ENCODE measurements at places on chromosomes 5 and 9. TPM values are rescaled to one million over a fixed set of nuclear protein-coding genes. Genes with fewer than 3 reads are reported as not detected.
A peak's percentile ranks its signal among the peaks of the same experiment; 100 is the strongest.

DNA sequence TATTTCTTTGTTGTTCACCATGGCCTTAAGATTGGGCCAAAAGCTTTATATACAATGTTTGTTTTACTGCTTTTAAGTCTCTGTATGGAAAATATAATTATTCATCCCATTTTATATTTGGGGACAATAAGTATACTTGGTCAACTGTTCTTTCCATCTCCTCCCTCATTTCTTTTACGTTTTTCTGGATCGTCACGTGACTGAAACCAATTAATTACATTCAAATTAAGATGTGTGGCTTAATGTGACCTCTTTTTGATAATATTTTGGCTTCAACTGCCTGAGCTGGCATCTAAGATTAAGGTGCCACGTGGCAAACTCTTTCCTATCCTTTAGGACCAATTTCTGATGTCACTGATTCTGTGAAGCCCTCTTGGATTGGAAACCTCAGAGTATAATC lies 250.1 kb upstream of the SGCD start:
- H3K36me3 ChIP-seq, result no peaks in the 10 kb centered on the region
- H3K4me3 ChIP-seq, result no peak overlapping the region
- H3K27me3 ChIP-seq, result no peaks in the 10 kb centered on the region
- no peaks in the 10 kb centered on the region for H3K4me1 ChIP-seq
- H3K27ac ChIP-seq, result no peak overlapping the region

- H3K4me3 ChIP-seq, result no peak overlapping the region
- no peak for DNase-seq
- no peaks in the 10 kb centered on the region for H3K27me3 ChIP-seq
Observed at GRCh38 chr9:72494051-72494450, 27.4 kb upstream of the TMC1 start.

- H3K27me3 ChIP-seq, result no peaks in the 10 kb centered on the region
- H3K4me3 ChIP-seq, result no peak overlapping the region
- H3K27ac ChIP-seq, result no peak overlapping the region
- H3K4me1 ChIP-seq, result no peaks in the 10 kb centered on the region
- H3K36me3 ChIP-seq, result no peaks in the 10 kb centered on the region
Observed at GRCh38 chr5:2466966-2467365, 284.5 kb downstream of the IRX2 start.

GRCh38 chr9:98129451-98129881 lies 10.4 kb upstream of the TRIM14 start:
- H3K4me1 ChIP-seq, result peaks cover 14% of the 10 kb centered on the region
- peak overlapping the region; percentile 90 for H3K27ac ChIP-seq
- H3K27me3 ChIP-seq, result no peaks in the 10 kb centered on the region
- H3K4me3 ChIP-seq, result no peak overlapping the region

DNA sequence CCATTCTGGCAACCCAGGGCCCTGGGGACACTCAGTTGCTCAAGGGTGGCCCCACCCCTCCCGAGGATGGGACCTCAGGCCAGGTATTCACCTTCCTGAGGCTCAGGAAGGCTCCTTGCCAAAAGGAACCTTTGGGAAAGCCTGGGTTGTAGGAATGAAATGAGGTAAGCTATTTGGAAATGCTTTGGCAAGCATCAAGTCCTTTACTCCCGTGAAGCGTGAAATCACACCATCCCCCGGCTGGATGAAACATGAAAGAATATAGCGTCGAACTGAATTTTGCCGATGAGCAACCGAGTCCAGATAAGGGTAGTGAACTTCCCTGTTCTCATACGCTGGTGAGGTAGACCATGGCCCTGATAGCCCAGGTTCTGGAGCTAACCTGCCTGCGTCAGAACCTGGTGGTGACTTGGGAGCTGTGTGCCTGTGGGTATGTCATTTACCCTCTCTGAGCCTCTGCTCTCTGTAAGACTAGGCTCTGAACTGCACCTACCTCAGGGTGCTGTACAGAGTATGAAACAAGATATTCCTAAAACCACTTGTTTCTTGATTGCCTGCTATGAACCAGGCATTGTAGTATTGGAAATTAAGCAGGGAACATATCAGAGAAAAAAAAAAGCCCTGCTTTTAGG lies 105.3 kb upstream of the BOD1 start:
- H3K27ac ChIP-seq, result no peak overlapping the region
- no peak for DNase-seq
- no peak overlapping the region for H3K4me3 ChIP-seq

DNA sequence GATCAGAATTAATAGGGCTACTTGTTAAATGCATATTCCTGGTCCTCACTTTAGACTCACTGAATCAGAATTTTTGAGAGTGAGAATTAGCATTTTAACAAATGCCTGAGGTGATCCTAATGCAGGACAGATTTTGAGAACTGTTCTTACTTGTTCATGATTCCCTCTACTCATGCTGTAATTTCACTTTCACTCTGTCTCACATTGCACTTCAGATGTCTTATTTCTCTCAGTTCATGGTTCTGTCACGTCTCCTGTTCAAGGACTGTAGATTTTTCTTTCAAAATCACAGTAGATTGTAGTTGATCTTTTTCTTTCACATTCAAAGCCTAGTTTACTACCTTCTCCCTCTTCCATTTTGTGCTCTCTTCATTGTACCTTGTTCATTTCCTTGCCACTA lies 54.3 kb downstream of the ADGRV1 start:
- DNase-seq, result no peak
- H3K4me3 ChIP-seq, result no peak overlapping the region
- peaks cover 7% of the 10 kb centered on the region for H3K4me1 ChIP-seq
- peaks cover 2% of the 10 kb centered on the region for H3K36me3 ChIP-seq
- H3K27me3 ChIP-seq, result peaks cover 29% of the 10 kb centered on the region

GRCh38 chr9:114288193-114289091 lies 34.5 kb upstream of the ORM1 start:
- no peak overlapping the region for H3K27ac ChIP-seq
- DNase-seq, result no peak
- peaks cover 4% of the 10 kb centered on the region for H3K4me1 ChIP-seq
- H3K27me3 ChIP-seq, result peaks cover 7% of the 10 kb centered on the region

DNA sequence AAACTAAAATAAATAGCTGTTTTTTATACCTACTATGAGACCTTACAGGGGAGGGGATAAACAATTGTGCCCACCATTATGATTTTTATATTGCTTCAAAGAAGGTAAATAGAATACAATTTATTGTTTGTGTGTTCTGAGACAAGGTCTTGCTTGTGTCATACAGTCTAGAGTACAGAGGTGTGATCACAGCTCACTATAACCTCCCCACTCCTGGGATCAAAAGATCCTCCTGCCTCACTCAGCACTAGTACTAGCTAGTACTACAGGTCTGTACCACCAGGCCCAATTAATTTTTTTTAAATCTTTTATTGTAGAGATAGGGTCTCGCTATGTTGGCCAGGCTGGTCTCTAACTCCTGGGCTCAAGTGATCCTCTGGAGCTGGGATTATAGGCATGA lies 11.3 kb downstream of the TLE1 start:
- H3K27ac ChIP-seq, result no peak overlapping the region
- DNase-seq, result no peak
- H3K36me3 ChIP-seq, result peaks cover 2% of the 10 kb centered on the region
- peaks cover 8% of the 10 kb centered on the region for H3K4me1 ChIP-seq
- no peak overlapping the region for H3K4me3 ChIP-seq

GRCh38 chr9:130981756-130982137 lies 27.2 kb upstream of the LAMC3 start:
- no peak overlapping the region for H3K4me3 ChIP-seq
- peaks cover 2% of the 10 kb centered on the region for H3K4me1 ChIP-seq
- DNase-seq, result no peak

GRCh38 chr5:10828241-10828640 lies 67.2 kb upstream of the DAP start:
- peaks cover 2% of the 10 kb centered on the region for H3K36me3 ChIP-seq
- H3K27me3 ChIP-seq, result peaks cover 19% of the 10 kb centered on the region
- H3K4me1 ChIP-seq, result no peaks in the 10 kb centered on the region
- DNase-seq, result no peak
- no peak overlapping the region for H3K27ac ChIP-seq

Gene PPP2R2B
- total RNA-seq, result 6.9 TPM

Gene FIBCD1
- total RNA-seq, result not detected

Gene IFNA13
- not detected for total RNA-seq

Gene FBXL7
- not detected for total RNA-seq

Gene SEC24A
- 17.0 TPM for total RNA-seq

Gene TRIM23
- total RNA-seq, result 15.2 TPM

Gene LCN1
- not detected for total RNA-seq

Data from T-helper 17 cell (primary cell).